Coronary artery (tissue), 2 donors: ENCODE measurements at places on chromosomes 7 and 10.

DNA sequence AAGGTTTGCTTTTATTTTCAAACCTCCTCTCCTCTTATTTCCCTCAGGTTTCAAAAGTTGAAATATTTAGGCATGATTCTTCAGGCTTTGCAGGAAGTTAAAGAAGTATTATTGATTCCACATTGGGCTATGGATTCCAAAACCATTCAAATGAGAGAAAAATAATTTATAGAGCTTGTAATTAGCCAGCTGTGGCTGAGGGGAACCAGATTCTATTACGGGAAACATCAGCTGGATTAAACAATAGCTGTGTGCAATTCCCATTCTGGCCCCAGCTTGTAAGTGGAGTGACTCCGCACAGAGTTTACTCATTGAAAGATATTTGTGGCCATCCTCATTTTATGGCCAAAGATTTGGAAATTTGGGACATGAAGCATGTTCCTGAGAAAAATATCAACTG lies 77.0 kb upstream of the PHYHIPL start:
- DNase-seq = no peak

DNA sequence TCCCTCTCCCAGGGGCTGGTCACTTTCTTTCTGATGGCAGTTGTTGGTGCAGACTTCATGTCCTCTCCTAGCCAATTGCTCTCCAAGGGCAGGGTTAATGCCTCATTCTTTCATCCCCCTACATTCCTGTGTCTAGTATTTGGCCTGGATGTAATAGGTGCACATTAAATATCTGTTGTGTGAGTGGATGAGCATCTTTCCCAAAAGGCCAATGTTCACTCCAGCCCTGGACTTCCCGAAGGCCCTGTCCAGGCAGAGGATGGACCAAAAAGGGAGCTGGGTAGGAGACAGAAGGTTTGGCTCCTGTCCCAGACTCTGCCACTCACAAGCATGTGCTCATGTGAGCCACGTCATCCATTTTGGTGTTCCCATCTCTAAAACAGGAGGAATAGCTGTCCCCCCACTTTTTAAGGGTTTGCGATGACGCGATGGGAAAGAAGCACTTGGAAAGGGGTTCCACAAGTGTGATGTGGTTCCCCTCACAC lies 47.5 kb downstream of the RGS10 start:
- no peak for DNase-seq

DNA sequence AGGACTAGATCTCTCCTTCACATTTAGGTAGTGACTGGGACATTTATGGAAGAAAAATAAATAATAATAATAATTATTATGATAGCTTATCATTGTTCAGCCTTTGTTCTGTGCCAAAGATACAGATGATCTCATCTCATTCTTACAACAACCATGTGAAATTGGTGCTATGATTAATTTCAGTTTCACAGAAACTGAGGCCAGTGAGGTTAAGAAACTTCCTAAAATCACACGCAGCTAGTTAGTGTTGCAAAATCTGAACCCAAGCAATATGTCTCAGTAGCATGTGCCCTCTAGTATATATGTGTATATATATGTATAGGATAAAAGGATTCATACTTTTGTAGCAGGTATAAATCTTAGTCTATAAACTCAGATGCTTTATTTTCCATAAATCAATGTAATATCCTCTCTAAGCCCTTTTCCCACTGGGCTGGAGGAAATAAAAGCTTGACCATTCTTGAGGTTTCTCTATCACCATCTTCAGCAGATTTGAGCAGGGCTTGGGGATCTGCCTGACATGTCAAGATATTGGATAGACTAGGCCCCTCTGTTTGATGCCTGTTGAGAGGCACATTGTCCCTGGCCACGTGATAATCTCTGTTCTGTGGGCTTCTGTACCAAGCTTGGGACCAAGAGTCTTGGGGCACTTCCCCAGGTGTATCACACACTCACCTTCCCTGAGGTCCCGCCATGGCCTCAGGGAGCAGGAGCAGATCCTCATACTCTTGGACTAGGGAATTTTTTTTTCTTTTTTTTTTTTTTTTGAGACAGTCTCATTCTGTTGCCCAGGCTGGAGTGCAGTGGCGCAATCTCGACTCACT lies 172.6 kb upstream of the NRP1 start:
- DNase-seq = no peak

DNA sequence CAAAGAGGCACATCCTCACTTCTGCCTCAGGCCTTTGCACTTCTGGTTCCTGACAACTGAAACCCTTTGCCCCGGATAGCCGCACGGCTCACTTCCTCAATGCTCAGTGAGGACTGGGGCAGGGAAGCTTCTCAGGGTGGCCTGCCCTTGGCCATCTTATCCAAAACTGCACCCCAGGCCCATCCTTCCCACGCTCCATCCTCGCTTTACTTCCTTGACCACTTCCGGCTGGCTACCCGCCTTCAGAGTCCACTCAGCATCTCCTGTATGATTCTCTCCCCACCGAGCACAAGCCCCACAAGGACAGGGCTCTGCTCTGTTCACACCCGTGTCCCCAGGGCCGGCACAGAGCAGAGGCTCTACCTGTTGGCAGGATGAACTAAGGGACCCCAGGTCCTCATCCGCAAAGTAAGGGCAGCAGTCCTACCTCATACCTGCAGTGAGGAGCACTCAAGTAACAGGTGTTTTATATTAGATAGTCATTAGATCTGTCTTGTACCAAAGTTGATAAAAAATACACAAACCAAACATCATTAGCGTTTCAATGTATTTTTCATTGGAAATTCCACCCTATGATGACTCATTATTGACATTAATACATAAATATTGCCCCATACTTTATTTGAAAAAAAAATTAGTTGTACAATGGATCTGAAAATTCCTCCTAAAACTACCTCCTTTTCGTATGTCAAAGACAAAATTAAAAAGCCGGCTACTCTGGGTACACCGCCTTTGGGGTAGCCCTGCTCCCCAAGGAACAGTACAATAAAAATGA lies 35.0 kb downstream of the GNA12 start:
- peak; percentile 57 for DNase-seq

DNA sequence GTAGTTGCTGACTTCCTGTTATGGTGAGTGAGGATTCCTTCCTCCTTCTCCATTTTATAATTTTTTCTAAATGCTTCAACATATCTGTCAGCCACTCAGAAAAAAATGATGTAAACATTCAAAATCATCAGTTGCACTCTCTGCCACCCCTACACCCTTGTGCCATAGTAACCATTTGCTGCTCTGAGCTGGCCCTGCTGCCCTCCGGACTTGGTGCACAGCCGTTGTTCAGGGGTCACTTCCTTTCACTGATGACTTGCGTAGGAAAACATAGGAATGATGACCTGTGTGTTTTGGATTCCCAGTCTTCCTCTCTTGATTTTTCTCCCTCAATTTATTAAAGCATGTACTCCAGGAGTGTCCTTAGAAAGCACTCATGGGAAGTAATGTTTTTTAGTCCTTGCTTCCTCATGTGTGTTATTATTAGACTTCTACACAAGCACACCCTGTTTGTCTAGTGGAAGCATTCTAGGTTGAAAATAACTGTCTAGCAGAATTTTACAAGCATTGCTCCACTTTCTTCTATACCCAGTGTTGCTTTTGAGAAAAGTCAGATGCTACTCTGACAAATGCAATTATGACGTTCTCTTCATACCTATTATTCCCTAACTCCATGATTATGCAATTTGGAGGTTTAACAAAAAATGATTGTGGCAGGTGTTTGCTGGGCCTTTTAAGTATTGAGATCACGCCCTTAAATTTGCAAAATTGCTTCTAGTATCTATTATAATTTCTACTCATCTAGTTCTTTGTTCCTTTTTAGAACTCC lies 62.6 kb upstream of the MTPN start:
- no peak for DNase-seq

- DNase-seq = no peak
Observed at GRCh38 chr10:2280713-2281300, 543.5 kb upstream of the ADARB2 start.

DNA sequence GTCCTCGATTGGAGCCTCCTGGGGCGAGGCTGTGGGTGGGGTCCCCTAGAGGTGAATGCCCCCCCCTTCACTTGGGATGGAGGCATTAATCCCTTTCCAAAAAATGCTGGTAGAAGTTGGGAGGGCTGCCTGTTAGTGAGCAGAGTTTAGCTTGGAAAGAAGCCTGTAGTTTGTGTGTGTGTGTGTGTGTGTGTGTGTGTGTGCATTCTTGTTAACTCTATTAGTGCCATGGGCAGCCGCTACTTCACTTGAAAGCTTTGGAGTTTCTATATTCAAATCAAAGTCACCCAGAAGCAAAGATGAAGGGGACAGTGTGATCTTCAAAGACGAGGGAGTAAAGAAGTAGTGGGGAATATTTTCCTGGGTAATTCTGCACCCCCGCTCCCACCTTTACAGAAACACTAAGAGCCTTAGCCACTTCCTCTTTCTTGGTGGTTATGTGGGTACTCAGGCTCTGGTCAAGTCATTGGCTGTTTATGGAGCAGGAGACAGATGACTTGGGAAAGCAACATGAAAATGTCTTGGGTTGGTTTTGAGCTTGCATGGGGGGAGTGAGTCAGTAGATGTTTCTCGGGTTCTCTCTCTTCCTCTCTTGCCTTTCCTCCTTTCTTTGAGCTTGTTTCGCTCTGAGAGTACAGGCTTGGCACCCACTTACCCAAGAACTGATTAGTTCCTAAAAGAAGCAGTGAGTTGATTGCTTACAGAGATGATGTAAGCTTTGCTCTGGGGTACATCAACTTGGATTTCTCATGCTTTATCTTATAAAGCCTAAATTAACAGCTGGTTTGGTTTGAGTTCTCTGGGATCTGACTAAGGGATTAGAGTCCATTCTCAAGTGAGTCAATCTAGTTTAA lies 35.9 kb downstream of the TCF7L2 start:
- no peak for DNase-seq

DNA sequence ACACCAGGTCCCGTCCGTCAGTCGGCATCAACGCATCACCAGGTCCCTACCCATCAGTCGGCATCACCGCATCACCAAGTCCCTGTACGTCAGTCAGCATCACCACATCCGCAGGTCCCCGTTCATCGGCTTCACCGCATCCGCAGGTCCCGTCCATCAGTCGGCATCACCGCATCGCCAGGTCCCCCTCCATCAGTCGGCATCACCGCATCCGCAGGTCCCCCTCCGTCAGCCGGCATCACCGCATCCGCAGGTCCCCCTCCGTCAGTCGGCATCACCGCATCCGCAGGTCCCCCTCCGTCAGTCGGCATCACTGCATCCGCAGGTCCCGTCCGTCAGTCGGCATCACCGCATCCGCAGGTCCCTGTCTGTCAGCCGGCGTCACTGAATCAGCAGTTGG lies 55.1 kb downstream of the IGF2BP3 start:
- no peak for DNase-seq

DNA sequence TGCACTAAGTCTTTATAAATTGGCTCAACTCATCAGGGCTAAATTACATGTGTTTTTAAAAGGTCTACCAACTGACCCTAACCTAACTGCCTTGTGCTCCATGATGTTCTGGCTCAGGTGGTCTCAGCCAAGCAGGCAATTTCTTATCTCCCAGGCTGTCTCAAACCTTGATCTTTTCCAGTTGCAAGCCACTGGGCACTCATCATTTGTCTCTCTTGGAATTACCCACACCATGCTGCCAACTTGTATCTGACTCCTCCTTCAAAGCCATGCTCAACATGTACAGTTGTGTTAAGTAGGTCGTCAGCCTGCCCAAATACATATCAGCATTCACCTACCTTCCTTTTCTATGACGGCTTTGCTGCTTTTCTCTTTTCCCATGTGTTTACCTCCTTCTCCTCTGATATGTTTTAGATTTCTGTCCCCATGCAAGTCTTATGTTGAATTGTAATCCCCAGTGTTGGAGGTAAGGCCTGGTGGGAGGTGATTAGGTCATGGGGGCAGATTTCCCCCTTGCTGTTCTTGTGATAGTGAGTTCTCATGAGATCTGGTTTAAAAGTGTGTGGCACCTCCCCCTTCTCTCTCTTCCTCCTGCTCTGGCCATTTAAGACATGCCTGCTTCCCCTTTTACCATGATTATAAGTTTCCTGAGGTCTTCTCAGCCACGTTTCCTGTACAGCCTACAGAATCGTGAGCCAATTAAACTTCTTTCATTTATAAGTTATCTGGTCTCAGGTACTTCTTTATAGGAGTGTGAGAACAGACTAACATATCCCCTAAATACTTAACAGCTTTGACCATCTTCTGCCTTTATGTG lies 130.0 kb downstream of the ELAPOR2 start:
- DNase-seq = no peak

- DNase-seq = no peak
Observed at GRCh38 chr10:100725071-100725471, 20.3 kb upstream of the PAX2 start.

GRCh38 chr7:84264396-84264795 lies 69.8 kb upstream of the SEMA3A start:
- DNase-seq = no peak

DNA sequence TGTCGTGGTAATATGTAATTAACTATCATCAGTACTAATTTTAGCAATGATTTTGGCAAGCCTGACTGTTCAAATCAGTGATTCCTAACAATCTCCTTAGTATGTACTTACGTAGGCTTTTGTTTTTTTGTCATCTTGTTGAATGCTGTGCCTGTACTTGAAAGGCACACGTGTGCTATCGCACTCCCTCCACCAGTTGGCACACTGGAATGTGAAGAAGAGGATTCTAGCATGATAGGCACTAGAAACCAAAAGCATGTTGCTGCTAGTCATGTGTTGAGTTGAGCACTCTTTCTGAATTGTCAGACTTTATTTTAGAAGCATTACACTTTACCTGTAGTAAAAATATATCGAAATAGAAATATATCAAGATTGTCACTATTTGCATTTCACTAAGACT lies 59.1 kb downstream of the TASOR2 start:
- no peak for DNase-seq

GRCh38 chr10:112280205-112280921 lies 2.8 kb upstream of the TECTB start:
- DNase-seq = no peak

- DNase-seq = no peak
Observed at GRCh38 chr10:45408421-45409319, 34.7 kb downstream of the ALOX5 start.

DNA sequence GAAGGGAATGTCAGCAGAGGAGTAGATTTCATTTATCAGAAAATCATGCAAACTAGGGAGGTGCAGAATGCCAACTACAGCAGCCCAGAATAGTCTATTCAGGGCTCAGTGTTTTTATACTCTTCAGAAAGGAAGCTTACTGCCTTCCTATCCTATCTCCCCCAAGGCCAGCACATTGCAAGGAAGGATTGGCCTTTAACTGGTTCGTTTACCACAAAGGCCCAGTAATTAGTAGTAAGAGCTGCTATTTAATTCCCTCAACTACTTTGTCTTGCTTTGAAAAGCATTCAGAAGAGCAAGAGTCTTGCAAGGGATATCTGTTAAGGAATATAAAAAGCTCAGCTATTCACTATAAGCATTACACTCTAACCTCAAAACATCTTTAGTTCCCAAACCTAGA lies 86.4 kb upstream of the RNF148 start:
- no peak for DNase-seq

DNA sequence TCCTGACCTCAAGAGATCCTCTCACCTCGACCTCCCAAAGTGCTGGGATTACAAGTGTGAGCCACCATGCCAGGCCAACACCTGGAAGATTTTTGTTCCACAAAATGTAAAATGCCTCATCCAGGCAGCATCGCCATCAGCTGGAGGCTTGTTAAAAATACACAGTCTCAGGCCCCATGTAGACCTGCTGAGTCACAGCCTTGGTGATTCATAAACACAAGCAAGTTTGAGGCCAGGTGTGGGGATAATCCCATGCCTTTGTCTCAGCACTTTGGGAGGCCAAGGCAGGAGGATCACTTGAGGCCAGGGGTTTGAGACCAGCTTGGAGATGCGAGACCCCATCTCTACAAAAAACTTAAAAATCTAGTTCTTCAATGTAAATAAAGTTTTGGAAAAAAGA lies 49.1 kb upstream of the FOXK1 start:
- DNase-seq = no peak
